ENCODE measurements at places on chromosomes 1 and 21. TPM values are rescaled to one million over a fixed set of nuclear protein-coding genes. Genes with fewer than 3 reads are reported as not detected.

The SPRR2F gene
- not detected for total RNA-seq

The FNDC5 gene
- total RNA-seq: not detected

The FBXO2 gene
- 0.51 TPM for total RNA-seq

The SERPINC1 gene
- not detected for total RNA-seq

The TTC34 gene
- 0.46 TPM for total RNA-seq

The FOXO6 gene
- 0.72 TPM for total RNA-seq

The OR2L8 gene
- not detected for total RNA-seq

The SAMD11 gene
- 0.51 TPM for total RNA-seq

The FMN2 gene
- total RNA-seq: 0.43 TPM

The TMEM269 gene
- total RNA-seq: not detected

The TBX19 gene
- total RNA-seq: 0.29 TPM

The FCAMR gene
- not detected for total RNA-seq

The TCEA3 gene
- total RNA-seq: 3.1 TPM

The S100A3 gene
- 10.2 TPM for total RNA-seq

The DENND2C gene
- total RNA-seq: 0.29 TPM

The NUP210L gene
- not detected for total RNA-seq

The CFHR3 gene
- total RNA-seq: not detected

The CTSK gene
- 2.0 TPM for total RNA-seq

The POTED gene
- total RNA-seq: not detected

The LAD1 gene
- 72.5 TPM for total RNA-seq

The OSCP1 gene
- 4.0 TPM for total RNA-seq

The GREM2 gene
- total RNA-seq: not detected

The HCN3 gene
- total RNA-seq: 8.1 TPM

The CFAP141 gene
- not detected for total RNA-seq

The CALML6 gene
- not detected for total RNA-seq

The BTBD8 gene
- 8.7 TPM for total RNA-seq

The OLIG2 gene
- total RNA-seq: not detected

The NUDT4B gene
- 30.9 TPM for total RNA-seq

The SERINC2 gene
- 45.8 TPM for total RNA-seq

The NTMT2 gene
- not detected for total RNA-seq

The PPIAL4G gene
- not detected for total RNA-seq

The CEP350 gene
- total RNA-seq: 15.8 TPM

The NPR1 gene
- 0.92 TPM for total RNA-seq

The NBPF26 gene
- 17.0 TPM for total RNA-seq

The CRYBG2 gene
- 2.8 TPM for total RNA-seq

The LCE3D gene
- not detected for total RNA-seq

The RPTN gene
- not detected for total RNA-seq

The TDRD5 gene
- 0.06 TPM for total RNA-seq

The DNAI4 gene
- total RNA-seq: 0.94 TPM

The OR2T29 gene
- total RNA-seq: not detected

The LDLRAD1 gene
- not detected for total RNA-seq

The PRDM16 gene
- total RNA-seq: 0.06 TPM

The NGF gene
- 2.0 TPM for total RNA-seq

The MAP10 gene
- total RNA-seq: 3.3 TPM

The STPG1 gene
- 10.3 TPM for total RNA-seq

The SPRR4 gene
- total RNA-seq: not detected

The RHOC gene
- 1,011 TPM for total RNA-seq

The KMO gene
- total RNA-seq: 1.0 TPM

The BPNT1 gene
- total RNA-seq: 32.4 TPM

The C1orf159 gene
- total RNA-seq: 20.2 TPM

Data from epithelial cell of proximal tubule (primary cell).